ENCODE measurements at places on chromosomes 2 and 18. TPM values are rescaled to one million over a fixed set of nuclear protein-coding genes. Genes with fewer than 3 reads are reported as not detected.

The ADGRF3 gene
- total RNA-seq: 0.13 TPM

DNA sequence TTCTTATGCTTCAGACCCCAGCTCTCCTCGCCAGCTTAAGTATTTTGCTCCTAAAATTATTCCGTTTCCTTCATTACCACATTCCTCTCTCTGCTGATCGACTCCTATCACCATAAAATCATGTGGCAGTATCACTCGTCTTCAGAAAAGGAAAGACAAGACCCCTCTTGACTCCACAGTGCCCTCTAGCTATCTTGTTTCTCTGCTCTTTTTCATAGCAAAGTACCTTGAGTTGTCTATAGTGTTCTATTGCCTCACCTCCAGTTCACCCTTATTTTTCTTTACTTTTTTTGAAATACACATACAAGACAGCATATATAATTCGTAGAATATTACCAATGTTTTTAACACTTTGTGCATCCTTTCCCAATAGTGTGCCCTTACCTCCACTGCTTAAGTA is 273.2 kb upstream of the SIX3 start:
- no peak for DNase-seq

The HRH4 gene
- total RNA-seq: 0.15 TPM

GRCh38 chr18:30457156-30457555 is 585.4 kb downstream of the DSC3 start:
- DNase-seq: no peak

DNA sequence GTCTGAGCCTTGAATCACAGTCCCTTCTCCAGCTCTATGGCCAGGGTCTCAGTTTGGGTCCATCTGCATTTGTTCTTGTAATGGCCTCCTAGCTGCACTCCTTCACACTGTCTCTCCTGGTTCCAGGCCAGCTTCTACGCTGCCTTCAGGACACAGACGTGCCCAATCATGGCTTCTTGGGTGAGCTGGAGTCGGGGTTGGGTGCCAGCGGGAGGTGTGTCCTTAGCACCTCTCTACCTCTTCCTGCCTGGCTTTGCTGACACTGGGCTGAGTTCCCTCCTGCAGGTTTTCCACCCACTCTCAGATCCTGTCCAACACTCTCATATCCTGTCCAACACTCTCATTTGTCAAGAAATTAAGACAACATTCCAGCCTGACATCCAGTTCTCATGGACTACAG is 9.6 kb downstream of the TRPM8 start:
- DNase-seq: no peak

DNA sequence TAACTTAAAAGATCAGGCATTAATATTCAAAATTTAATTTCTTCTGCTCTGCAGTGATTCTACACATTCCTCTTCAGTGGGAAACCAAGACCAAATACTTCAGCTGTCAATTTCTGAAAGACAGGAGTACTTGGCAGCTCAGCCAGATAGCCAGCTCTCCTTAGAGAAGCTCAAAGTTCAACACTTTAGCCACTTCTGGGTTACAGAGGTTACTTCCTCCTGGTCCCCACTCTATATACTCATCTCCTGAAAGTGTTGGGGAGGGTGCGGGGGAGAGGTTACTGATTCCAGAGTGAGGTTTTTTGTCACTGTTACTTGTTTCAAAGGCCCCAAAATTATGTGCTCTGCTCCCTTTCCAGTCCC is 4.1 kb downstream of the CYTIP start:
- DNase-seq: no peak

GRCh38 chr18:45666006-45666405 is 50.7 kb downstream of the SLC14A2 start:
- no peak for DNase-seq

The ZNF385B gene
- 3.3 TPM for total RNA-seq

The NT5DC4 gene
- 0.23 TPM for total RNA-seq

DNA sequence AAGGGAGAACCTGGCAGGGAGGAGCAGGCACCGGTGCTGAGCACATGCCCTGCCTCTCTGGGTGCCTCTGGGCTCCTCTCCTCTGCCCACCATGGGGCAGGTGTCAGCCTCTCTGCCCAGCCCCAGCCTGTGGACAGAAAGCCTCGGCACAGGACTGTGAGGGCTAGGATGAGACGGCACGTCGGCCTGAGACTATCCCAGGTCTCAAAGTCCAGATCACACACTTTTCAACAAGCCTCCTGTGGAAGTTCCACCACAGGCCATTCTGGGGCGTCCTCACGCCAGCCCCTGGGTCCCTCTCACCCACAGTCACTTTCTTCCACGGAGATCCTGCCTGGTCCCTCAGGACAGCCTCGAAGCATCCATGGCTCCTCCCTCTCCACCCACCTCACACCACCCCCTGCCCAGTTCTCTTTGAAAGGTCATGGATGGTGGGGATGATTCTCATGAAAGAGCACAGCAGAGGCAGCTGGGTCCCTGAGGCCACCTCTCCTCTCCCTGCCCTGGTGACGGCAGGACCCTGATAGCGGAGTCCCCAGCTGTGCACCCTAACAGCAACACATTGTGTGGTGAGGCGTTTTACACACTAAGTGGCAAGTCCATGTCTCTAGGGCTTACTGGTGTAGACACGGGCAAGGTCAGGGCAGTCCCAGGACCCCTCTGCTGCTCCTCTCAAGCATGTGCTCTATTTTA is 569.4 kb upstream of the SALL3 start:
- no peak for DNase-seq

GRCh38 chr2:70522627-70523026 is 31.0 kb downstream of the TGFA start:
- no peak for DNase-seq

DNA sequence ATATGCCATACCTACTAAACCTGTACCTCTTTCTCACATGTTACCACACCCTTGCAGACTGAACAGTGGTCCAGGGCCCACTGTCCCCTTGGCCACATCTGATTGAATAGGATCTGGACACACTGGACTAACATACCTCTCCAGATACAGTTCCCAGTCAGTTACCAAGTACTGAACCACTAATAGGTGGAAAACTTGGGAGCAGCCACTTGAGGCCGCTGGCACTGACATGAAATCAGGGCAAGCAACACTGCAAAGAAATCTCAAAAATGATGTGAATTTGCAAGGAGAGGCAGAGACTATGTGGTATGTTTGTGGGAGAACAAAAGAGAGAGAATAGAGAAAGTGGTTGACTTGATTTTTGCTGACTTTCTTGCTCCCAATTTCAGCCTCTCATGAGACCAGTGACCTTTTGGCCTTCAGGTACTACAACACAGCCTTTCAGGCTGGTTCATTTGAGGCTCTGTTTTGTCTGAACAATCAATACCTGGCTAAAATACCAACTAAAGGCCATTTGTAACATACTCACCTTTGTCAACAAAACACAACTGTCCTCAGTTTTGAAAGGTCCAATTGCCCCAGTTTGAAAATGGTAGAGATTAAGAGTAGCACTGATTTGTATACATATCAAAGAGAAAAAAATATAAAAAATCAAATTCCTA is 7.8 kb downstream of the GRB14 start:
- no peak for DNase-seq

GRCh38 chr18:51953521-51953920 is 386.5 kb upstream of the DCC start:
- no peak for DNase-seq

GRCh38 chr2:140604096-140604495 is 1526.7 kb downstream of the LRP1B start:
- DNase-seq: no peak

DNA sequence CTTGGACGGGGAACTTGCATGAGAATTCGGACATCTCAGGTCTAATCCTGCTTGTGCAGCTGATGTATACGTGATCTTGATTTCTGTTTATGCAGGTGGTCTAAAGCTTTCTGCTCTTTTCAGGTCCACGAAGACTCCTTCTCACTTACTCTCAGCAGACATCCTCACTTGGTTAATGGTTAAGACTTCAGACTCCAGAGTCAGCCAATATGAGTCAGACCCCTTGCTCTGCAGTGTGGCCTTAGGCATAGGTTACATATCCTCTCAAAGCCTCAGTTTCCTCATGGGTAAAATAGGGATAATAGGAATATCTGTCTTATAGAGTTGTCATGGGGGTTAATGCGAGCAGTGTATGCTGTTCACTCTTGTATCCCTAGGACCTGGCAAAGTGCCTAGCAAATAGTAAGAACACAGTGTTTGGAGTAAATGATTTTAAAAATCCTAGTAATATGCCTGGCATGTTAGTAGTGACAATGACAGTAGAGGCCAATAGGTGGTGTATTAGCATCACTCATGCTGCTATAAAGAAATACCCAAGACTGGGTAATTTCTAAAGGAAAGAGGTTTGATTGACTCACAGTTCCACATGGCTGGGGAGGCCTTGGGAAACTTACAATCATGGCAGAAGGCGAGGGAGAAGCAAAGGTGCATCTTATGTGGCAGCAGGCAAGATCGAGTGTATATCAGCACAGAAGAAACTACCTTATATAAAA is 42.3 kb downstream of the XRCC5 start:
- DNase-seq: no peak

DNA sequence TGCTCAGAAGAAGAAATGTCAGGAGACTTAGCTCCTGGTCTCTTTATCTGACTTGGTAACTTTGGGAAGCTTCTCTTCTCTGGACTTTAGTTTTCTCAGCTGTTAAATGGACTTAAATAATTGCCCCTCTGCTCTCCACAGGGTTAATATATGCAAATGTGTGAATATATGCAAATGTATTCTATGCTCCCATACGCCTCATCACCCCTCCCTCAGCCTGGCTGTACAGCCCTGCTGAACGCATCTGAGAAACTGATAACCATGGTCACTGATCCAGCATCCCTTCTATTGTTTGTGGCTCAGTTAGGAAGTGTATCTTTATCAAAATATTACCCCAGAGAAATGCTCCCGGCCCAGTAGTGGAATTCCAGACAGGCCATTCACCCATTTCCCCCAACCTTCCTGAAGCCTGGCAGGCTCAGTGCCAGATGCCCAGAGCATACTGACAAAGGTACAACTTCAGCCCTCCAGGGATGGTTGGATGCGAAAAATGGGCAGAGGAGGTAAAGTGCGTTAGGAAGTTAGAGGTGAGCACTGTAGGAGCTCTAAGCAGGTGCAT is 103.4 kb downstream of the DYSF start:
- DNase-seq: peak; percentile 27

DNA sequence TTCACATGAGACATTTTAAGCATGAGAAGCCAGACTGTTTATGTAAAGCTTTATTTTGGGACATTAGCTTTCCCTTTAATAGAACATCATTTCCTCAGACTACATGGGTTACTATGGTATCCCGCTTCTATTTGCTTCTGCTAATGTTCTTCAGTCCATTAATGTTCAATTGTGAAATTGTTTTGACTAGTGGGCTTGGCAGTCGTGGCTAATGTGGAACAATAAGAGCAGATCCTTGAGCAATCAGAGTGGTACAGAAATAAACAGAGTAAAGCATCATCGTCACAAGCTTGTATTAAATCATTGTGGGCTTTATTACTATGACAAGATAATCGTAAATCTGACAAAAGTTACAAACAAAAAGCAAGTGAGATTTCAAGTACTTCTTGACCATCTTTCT is 60.2 kb downstream of the PDE1A start:
- no peak for DNase-seq

DNA sequence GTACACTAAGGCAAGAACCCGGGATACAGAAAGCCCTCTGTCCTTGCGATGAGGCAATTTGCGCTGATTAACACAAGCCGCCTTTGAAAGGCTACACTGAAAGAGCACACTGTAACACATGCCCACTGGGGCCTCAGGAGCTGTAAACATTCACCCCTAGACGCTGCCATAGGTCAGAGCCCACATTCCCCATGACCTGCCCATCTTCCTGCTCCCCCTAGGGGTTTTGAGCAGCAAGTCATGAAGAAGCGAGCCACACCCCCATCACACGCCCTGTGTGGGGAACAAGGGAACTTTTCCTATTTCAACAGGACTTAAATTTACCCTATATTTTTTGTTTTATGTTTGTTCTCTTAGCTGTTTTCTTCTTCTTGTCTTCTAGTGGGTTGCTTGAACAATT is 47.8 kb upstream of the SLC4A10 start:
- no peak for DNase-seq

DNA sequence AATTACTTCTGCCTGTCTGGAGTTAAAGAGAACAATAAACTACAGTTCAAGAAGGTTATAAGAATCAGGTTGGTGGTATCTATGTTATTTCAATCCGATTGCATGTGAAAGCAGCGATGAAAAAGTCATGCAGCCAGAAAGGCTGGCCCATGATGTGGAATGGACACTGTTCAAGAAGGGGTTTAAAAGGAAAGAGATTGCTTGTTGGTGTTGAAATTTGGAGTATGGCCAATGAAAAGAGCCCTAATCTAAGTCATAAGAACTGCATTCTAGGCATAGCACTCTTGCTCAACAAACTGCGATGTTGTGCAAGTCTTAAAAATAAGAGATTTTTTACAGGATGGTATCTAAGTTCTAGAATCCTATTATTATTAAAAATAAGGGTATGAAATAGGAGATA is 61.3 kb downstream of the EFEMP1 start:
- peak; percentile 53 for DNase-seq
